Stimulated activated CD8-positive, alpha-beta memory T cell treated with anti-CD3 and anti-CD28 coated beads, Interleukin-7, amount 100 ng/mL, for 4 hours (primary cell): ENCODE measurements at places on chromosomes 11 and 22.

DNA sequence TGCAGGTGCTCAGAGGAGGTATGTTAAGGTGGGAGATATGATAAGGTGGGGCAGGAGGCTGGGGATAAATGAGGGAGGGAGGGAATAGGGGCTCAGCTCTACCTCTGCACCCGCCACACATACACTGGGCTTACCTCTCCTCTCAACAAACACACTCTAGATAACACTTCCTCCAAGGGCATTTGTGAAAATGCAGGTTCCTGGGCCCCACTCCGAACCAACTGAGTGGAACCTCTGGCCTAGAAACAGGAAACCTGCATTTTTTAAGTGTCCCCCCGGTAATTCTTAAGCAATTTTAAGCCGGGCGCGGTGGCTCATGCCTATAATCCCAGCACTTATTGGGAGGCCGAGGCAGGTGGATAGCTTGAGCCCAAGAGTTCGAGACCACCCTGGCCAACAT, 46.5 kb upstream of the CD5 start:
- no peak for DNase-seq

DNA sequence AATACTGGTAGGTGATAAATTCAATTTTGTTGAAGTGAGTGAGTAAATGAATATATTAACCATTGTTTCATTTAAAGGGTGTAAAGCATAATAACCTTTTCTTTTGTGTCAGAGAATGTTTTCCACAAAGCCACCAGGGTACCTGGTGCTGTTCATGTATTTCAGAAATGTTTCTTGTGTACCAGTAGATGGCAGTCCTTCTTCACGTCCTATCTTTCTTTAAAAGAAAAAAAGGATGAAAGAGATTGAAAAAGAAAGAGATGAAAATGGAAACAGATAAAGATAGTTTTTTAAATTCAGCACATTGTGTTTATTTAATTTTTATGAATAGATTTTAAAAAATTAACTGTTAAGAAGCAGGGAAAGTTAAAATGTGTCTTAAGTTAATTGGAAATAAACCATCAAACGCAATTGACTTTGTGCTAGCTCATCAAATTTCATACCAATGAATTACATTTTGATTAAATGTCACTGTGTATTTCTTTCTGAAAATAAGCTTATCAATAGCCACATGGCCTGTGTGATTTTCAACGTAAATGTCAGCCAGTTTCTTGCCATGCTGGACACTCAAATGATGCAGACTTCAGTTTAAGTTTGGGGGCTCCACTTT, 65.5 kb upstream of the CHORDC1 start:
- DNase-seq: no peak

DNA sequence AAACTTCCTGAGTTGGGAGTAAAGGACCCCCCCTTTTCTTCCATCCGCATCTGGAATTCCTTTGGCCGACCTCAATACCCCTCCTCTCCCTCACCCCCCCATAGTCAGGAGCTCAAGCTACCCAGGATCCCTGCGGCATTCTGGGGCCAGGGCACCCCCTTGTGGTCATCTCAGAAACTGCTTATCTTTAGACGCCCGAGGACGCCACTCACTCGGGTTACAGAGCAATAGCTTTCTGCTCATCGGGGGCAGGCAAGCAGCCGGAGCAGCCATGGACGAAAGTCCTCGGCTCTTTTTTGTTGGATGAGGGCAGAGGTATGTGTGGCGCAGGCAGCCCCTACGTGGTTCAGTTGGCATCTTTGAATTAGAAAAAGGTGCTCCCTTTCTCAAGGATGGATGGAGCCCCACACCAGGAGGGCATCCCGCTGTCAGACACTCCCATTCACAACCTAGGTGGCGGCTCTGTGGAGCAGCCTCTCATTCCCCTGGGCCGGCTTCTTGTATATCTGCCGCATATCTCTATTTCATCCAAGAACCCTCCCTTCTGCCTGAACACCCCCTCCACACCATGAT, 2.3 kb downstream of the C1QTNF5 start:
- no peak for DNase-seq

DNA sequence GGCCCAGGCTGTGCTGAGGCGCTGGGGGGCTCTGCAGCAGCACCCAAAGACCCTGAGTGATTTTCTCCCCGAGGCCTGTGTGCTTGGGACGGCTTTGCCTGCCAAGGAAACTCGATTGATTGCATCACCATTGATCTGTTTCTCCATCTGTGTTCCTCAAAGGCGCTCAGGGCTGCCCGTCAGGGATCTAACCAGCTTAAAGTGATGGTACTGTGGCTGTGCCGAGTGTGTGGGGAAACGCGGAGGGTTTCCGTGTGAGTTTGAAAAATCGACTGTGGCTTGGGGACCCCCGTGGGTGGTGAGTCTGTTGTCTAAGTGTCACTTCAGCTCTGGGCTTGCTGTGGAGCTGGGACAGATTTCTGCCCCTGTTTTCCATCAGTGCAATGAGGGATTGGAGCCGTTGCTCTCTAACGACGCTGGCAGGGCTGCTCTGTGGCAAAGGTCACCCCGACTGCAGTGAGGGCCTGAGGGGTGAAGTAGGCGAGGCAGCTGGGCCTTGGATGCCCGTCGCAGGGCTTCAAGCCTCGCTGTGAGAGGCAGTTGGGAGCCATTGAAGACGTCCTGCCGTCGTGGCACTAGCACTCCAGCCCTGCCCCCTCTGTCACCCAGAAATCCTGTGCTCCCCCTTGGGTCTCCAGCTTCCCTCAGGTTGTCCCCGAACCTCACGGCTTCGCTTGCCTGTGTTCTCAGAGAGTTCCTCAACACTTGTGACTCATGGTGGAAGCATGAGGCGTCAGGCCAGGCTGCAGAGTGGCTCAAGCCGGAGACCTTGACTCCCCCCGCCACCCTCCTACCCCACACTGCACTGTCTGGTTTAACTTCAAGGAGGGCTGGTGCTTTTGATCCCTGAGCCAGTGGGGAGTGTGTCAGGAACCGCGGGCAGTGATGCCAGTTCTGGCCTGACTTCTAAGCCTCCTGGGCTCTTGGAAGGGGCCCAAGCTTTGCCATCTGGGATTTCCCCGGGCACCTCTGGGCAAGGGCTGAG, 21.8 kb downstream of the CACNA1I start:
- no peak for DNase-seq

GRCh38 chr11:114846416-114846791, 168.1 kb downstream of the NXPE2 start:
- DNase-seq: no peak

DNA sequence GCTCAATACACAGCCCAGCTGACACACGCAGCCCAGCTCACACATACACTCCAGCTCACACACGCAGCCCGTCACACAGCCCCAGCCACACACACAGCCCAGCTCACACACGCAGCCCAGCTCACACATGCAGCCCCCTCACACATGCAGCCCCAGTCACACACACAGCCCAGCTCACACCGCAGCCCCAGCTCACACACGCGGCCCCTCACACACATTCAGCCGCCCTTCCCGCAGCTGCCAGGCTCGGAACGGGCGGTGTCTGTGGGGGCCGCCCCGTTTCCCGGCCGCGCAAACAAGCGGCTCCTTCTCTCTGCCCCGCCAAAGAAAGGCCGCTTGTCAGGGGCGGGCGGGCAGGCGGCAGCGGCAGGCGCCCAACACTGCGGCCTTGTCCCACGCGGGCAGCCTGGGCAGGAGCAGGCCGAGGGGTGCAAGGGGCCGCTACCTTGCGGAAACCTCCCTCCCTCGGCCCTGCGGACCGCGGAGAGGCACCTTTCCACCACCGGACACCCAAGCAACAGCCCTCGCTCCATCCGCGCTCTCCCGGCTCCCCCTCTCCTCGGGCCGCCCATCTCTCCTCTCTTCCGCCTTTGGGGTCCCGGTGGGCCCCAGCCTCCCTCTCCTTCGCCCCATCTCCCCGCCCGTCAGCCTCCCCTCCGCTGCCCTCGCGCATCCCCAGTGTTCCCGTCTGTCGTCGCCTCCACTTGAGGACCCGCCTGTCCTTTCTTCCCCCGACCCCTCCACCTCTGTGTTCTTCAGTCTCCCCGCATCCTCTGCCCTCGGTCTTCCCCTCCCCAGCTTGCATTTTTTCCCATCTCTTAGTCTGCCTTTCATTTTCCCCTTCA, 2.2 kb downstream of the PHLDB1 start:
- no peak for DNase-seq

- no peak for DNase-seq
Observed at GRCh38 chr11:6531267-6531752, 34.2 kb downstream of the DNHD1 start.
